ENCODE measurements at places on chromosomes 4 and X.

DNA sequence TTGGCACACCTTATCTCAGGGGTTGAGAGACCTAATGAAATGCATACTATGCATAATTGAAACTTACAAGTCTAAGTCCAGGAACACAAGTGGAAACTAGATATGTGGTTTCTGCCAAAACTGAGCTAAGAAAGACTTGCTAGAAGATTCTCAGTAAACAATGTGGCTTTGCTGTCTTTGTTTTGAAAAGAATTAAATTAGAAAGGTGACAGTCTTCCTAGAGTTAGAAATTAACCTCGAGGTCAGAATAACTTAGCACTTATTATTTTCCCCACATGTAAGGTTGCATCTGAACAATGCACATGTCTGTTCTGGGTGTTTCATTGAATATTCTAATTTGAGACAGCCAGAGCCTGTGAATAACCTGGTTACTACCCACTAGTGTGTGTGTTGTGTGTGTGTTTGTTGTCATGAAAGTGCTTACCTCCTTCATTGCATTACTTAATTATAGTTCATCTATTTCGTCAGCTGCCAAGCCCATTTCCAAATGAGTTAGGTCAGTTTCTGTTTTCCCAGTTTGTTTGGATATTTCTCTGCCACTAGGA lies 1.5 kb downstream of the EREG start:
- no peak for DNase-seq

- DNase-seq: no peak
These were observed 49.4 kb downstream of the NSG1 start for GRCh38 chr4:4436244-4436823.

DNA sequence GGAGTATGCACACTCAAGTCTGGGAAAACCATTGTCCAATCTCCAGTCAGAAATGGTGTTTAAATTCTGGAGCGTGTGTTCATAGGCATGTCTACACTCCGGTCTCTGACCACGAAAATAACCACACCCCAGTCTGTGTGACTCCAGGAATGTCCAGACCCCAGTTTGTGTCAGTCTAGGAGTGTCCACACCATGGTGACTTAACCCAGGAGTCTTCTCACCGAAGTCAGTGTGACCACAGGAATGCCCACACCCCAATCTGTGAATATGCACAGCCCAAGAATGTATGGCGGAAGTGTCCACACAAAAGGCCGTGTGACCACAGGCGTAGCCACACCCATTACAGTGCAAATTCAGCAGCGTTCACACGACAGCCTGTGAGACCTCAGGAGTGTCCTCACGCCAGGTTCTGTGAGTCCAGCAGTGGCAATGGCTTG lies 11.4 kb downstream of the FTSJ1 start:
- no peak for DNase-seq

- no peak for DNase-seq
These were observed 138.5 kb downstream of the GRIA3 start for GRCh38 chrX:123322536-123322935.

DNA sequence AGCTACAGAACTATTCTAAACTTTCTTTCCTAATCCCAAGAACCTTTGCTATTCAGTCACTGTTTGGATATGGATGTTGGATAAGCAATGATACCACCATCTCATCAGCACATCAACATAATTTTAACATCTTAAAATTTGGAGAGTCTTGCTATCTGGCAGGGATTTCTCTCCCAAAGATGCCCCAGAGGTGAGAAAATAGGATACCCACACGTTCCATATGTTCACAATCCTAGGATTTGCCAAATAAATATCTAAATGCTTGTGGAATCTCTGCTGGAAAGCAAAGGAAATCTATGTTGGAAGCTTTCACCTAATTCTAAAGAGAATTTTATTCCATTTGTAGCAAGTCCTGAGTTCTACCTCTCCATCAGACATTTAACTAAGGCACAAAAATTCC lies 24.4 kb downstream of the SOWAHB start:
- no peak for DNase-seq

DNA sequence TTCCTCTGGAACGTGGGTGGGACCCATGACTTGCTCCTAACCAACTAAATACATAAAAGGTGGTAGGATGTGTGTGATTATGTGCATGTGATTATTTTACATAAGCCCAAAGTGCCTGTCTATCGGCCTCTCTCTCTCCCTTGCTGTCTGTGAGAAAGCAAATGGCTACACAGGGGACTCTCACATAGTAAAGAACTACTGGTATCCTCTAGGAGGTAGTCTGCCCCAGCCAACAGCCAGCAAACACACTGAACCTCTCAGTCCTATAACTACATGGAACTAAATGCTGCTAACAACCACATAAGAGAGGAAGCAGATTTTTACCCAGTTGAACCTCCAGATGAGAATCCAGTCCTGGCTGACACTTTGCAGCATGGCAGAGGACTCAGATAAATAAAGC lies 1249.4 kb downstream of the ADGRL3 start:
- no peak for DNase-seq

All from AG09319 (cell line).